ENCODE measurements at places on chromosomes 7 and 10. TPM values are rescaled to one million over a fixed set of nuclear protein-coding genes. Genes with fewer than 3 reads are reported as not detected.

- peak; percentile 57 for DNase-seq
- H3K27me3 ChIP-seq: no peaks in the 10 kb centered on the region
- H3K36me3 ChIP-seq: no peaks in the 10 kb centered on the region
- no peak overlapping the region for H3K4me3 ChIP-seq
These were observed 182.1 kb downstream of the ZMYND11 start for GRCh38 chr10:317271-317769.

The IFRD1 gene
- 198 TPM for total RNA-seq

GRCh38 chr7:156650042-156650441 is 9.5 kb downstream of the RNF32 start:
- H3K4me3 ChIP-seq: no peak overlapping the region
- DNase-seq: no peak
- H3K27me3 ChIP-seq: peaks cover 23% of the 10 kb centered on the region
- no peaks in the 10 kb centered on the region for H3K4me1 ChIP-seq
- no peak overlapping the region for H3K27ac ChIP-seq

The HYAL4 gene
- total RNA-seq: 0.14 TPM

DNA sequence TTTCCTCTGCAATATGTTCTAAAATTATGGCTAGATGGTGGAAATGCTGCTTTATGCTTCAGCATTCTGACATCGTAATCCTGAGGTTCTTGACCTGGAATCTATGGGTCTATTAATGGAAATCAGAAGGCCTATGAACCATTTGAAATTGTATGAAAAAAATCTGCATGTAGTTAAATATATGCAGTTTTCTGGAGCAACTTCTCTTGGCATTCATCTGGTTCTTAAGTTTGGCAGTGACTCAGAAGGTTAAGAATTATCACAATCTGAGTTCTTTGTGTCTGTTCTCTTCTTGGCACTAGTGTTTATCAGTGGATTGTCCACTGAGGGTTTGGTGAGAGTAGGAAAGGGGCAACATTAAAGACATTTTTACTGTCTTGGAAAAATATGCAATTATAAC is 71.1 kb upstream of the FZD1 start:
- no peaks in the 10 kb centered on the region for H3K27me3 ChIP-seq
- H3K4me3 ChIP-seq: no peak overlapping the region
- no peaks in the 10 kb centered on the region for H3K4me1 ChIP-seq
- DNase-seq: no peak

DNA sequence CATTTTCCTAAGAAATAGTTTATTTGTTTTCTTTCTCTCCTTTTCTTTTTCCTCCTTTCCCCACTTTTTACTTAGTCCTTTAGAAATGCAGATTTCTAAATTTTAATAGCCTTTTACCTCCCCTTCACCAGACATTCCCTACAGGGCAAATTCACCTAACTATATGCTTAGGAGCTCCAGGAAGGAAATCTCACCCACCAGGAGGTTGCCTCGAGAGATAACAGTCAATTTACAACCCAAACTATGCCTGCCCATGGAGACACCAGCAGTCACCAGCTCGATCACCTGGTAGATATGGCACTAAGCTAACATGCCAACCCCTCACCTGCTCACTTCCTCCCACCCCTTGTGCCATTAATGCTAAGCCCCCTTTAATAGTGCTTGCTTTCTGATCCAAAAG is 25.2 kb upstream of the CREB3L2 start:
- H3K4me1 ChIP-seq: no peaks in the 10 kb centered on the region
- H3K4me3 ChIP-seq: no peak overlapping the region
- no peak overlapping the region for H3K27ac ChIP-seq

- peaks cover 14% of the 10 kb centered on the region for H3K4me1 ChIP-seq
- H3K4me3 ChIP-seq: peak overlapping the region; percentile 67
- no peaks in the 10 kb centered on the region for H3K36me3 ChIP-seq
- H3K27ac ChIP-seq: peak overlapping the region; percentile 80
- no peak for DNase-seq
- H3K27me3 ChIP-seq: no peaks in the 10 kb centered on the region
These were observed 1.0 kb downstream of the CRPPA start for GRCh38 chr7:16420329-16420648.

DNA sequence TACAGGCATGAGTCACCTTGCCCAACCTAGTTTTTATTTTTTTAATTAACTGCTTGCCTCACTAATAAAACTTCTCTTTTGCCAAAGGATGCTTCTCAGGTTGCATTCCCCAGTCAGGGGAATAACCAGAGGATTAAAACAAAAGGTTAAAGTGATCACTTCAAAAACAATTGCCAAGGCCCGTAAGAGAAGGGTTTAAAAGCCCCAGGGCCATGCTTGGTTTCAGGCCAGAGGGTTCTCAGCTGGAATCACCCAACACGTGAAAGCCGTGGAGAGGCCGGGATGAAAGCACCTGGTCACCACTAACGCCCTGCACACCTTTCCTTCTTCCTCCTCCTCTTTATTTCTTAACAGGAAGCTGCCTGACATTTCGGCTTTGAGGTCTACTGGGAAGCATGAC is 587.5 kb downstream of the PTPRN2 start:
- H3K4me1 ChIP-seq: no peaks in the 10 kb centered on the region
- no peaks in the 10 kb centered on the region for H3K36me3 ChIP-seq
- no peak overlapping the region for H3K27ac ChIP-seq

DNA sequence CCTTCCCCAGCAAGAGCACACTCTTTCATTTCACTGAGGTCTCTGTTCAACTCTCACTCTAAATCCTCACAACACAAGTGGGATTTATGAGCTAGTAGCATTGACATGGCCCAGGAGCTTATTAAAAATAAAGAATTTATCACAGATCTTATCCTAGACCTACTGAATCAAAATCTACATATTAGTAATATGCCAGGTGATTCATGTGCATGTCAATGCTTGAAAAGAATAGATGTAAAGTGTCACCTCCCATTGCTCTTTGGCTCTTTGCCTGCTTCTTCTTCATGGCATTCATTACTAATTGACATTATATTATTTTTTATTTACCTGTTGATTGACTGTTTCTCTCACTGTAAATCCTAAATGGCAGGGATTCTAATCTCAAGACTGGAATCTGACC is 459.2 kb upstream of the LRRTM3 start:
- no peaks in the 10 kb centered on the region for H3K27me3 ChIP-seq
- no peaks in the 10 kb centered on the region for H3K4me1 ChIP-seq
- H3K27ac ChIP-seq: no peak overlapping the region
- DNase-seq: no peak
- no peak overlapping the region for H3K4me3 ChIP-seq

All from CD4-positive, alpha-beta T cell (primary cell).